ENCODE measurements at places on chromosomes 2 and 18. TPM values are rescaled to one million over a fixed set of nuclear protein-coding genes. Genes with fewer than 3 reads are reported as not detected.

GRCh38 chr18:2411381-2411960 is 159.8 kb downstream of the METTL4 start:
- no peak for DNase-seq

- DNase-seq = no peak
These were observed 13.6 kb upstream of the CXXC1 start for GRCh38 chr18:50301074-50301473.

DNA sequence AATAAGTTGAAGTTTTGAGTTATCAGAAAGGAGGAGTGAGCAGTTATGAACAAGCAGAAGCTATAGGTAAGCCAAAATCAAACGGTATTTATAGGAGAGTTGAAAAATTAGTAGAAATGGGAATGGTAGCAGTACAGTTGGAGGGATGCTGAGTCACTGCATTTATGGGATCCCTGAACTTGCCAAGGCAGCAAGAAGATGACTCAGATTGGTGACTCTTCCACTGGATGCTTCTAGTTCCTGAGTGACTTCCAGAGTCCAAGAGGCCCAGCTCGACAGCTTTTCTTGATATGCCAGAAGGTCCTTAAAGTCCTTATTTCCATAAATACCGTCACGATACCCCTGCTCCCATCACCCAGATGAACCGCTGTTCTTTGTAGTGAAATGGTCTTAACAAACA is 31.1 kb upstream of the ACTR3 start:
- DNase-seq = no peak

- DNase-seq = no peak
These were observed 38.6 kb upstream of the ZNF512 start for GRCh38 chr2:27544143-27544821.

DNA sequence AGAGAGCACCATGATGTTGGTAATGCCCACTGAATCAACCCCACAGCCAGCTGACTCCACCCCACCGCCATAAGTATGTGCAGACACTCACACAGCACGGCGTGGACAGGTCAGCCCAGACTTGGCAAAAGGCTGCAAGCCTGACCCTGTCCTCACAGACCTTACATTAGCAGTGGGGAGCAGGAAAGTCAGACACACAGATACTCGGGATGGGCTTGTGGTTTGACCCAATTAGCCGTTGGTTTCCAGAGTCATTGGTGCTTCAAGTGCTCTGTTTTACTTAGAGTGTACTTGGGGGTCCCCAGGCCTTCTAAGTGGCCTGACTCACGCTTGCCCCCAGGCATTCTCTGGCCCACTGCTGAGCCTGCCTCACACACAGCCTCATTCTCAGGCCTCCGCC is 36.7 kb downstream of the EN1 start:
- DNase-seq = no peak

DNA sequence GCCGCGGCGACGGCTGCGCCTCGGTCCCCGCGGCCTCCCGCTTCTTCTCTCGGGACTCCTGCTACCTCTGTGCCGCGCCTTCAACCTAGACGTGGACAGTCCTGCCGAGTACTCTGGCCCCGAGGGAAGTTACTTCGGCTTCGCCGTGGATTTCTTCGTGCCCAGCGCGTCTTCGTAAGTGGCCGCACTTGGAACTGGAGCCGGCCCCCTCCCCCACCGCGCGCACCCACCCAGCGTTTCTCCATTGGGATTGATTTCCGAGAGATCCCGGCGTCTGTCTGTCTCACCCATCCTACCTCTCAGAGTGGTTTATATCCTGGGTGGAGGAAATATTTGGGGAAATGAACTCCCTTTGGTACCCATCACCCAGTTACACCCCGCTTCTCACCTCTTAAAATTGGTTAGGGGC is 498 bp downstream of the ITGAV start:
- DNase-seq = no peak

GRCh38 chr18:6928359-6928758 is 189.2 kb downstream of the LAMA1 start:
- DNase-seq = no peak

DNA sequence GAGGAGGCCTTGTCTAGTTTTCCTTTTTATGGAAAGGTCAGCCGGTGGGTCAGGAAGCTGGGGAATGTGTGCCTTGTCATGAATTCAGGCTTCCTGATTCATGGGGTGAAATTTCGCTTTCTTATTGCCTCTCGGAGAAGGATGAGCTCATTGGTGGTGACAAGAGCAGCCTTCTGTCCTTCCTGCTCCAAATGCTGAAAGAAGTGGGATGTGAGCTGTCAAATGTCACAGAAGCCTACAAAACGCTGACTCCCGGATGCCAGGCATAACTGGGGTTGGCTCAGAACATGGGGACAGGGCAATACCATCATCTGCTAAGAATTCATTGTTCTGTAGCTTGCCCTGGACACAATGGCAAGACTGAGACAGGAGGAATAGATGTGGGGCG is 55.8 kb upstream of the FAM136A start:
- DNase-seq = no peak

- DNase-seq = no peak
These were observed 783.6 kb downstream of the DCDC2C start for GRCh38 chr2:4486971-4487370.

- DNase-seq = no peak
These were observed 116.9 kb downstream of the EPHA4 start for GRCh38 chr2:221455214-221455613.

- no peak for DNase-seq
These were observed 279.8 kb downstream of the ZNF385B start for GRCh38 chr2:179581605-179582004.

DNA sequence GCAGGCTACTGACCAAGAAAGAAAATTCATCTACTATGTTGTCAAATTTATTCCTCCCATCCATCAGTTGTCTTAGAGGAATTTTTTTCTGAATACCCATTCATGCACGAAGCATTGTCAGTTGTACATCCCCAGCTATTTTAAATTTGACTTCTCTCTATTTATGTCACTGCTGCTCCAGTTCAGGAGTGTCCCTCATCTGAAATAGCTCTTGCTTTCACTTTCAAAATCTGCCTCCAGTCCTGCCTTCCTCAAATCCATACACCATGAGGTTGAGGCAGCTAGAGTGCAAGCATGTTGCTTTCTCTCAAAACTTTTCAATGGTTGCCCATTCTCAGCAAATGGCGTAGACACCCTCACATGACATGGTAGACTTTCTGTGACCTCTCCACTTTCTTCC is 335.4 kb upstream of the CDH2 start:
- no peak for DNase-seq

DNA sequence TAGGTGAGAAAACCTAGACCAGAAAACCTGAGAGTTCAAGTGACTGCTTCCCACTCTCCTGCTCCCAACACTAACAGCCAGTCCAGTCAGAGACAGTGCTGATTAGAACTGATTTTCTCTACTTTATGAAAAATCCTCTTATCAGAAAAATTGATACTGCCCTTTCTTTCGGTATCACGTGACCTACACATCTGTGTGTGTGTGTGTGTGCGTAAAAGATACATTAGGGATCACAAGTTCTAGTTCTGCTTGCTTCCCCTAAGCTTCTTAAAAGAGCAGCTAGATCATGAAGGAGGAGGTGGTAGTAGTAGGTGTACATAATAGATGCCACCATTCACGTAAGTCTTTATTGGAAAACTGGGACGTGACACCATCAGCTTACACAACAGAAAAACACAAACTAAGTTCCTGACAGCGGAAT is 1.5 kb downstream of the ARL5A start:
- DNase-seq = no peak

DNA sequence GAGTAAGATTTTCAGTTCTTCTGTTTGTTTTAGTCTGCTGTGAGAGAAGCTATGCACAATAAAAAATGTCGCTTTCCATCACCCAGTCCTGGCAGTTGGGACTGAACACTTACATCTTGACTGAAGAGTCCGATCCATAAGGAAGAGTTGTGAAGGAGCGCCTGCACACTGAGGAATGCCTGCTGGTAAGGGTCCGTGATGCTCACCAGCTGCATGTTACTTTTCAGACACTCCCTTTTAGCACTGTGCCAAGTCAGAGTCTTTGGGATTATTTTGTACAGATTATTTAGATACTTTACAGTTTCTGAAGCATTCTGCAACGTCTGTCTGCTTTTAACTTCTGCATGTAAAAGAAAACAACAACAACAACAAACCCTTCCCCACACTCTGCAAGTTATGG is 42.6 kb upstream of the CD302 start:
- no peak for DNase-seq

DNA sequence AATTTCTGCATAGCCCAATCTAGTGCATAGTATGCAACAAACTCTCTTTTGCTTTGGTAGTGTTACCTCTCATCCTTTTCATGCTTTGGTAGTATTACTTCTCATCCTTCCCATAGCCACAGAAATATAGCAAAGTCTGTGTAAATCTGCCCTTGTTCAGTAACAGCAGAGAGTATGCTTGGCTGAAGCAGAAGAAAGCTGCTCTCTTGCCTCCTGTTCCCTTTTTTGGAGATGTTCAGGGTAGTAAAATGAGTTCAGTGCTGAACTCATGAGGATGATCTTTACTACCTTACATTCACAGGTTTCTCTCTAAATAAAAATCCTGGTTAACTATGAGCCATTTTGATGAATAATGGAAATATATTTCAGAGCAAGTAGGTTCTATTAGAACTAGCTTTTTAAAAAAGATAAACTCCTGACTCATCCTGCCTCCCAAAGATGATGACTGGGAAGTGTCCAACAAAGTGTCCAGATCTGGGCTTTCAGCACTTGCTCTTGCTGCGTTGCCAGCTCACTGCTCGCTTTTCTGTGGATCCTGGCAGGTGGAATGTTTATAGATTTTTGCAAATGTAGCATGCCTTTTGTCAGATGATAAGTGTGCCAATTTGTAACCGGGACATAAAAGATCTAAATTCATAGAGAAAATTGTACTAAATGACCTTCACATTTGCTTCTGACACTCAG is 29.4 kb upstream of the CHMP3 start:
- DNase-seq = no peak

Gene D2HGDH
- total RNA-seq = 10.0 TPM

Gene REG1B
- not detected for total RNA-seq

Gene GRB14
- total RNA-seq = 7.6 TPM

Gene TBR1
- not detected for total RNA-seq

Gene DGUOK
- total RNA-seq = 98.5 TPM

Gene TTR
- total RNA-seq = not detected

Gene SOWAHC
- 20.1 TPM for total RNA-seq

Gene ZNF396
- total RNA-seq = 1.2 TPM
